ENCODE measurements at places on chromosomes 12 and 14. TPM values are rescaled to one million over a fixed set of nuclear protein-coding genes. Genes with fewer than 3 reads are reported as not detected.

DNAJC22 gene
- total RNA-seq, result 0.35 TPM

DNA sequence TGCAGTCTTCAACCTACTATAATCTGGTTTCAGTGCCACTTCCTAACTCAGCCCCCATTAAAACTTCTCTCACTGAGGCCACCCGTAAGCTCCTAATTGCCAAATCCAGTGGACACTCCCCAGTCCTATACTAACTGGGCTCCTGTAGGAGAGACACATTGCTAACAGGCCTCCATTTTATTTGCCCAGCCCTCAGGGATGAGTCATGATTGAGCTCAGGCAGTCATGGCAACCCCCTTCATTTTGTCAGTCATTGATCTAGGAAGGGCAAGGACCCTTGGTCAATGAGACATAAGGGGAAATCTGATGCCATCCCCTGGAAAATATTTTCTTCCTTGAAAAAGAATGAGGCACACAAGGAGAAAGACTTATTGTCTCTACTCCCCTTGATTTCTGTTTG, 70.1 kb upstream of the HIF1A start:
- H3K4me3 ChIP-seq, result no peak overlapping the region
- no peaks in the 10 kb centered on the region for H3K27me3 ChIP-seq
- no peak overlapping the region for H3K27ac ChIP-seq
- no peaks in the 10 kb centered on the region for H3K36me3 ChIP-seq
- no peak for DNase-seq

GRCh38 chr14:49918706-49919105, 25.8 kb downstream of the ARF6 start:
- no peaks in the 10 kb centered on the region for H3K27me3 ChIP-seq
- no peaks in the 10 kb centered on the region for H3K36me3 ChIP-seq
- H3K4me3 ChIP-seq, result no peak overlapping the region
- no peak overlapping the region for H3K27ac ChIP-seq
- DNase-seq, result no peak
- H3K4me1 ChIP-seq, result no peaks in the 10 kb centered on the region

JKAMP gene
- 38.1 TPM for total RNA-seq

DNA sequence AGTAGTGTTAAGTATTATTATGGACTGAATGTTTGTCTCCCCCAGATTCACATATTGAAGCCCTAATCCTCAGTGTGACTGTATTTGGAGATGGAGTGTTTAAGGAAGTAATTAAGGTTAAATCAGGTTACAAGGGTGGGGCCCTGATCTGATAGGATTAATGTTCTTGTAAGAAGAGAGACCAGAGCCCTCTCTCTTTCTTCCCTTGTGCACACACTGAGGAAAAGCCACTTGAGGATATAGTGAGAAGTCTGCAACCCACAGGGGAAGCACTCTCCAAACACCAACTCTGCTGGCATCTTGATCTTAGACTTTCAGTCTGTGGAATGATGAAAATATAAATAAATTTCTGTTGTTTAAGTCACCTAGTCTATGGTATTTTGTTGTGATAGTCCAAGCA, 2.2 kb upstream of the KLRG1 start:
- no peak for DNase-seq
- H3K36me3 ChIP-seq, result no peaks in the 10 kb centered on the region
- H3K27me3 ChIP-seq, result no peaks in the 10 kb centered on the region
- H3K4me1 ChIP-seq, result no peaks in the 10 kb centered on the region

DDX54 gene
- total RNA-seq, result 68.5 TPM

HVCN1 gene
- total RNA-seq, result 3.8 TPM
